ENCODE measurements at places on chromosomes 11 and 22.

DNA sequence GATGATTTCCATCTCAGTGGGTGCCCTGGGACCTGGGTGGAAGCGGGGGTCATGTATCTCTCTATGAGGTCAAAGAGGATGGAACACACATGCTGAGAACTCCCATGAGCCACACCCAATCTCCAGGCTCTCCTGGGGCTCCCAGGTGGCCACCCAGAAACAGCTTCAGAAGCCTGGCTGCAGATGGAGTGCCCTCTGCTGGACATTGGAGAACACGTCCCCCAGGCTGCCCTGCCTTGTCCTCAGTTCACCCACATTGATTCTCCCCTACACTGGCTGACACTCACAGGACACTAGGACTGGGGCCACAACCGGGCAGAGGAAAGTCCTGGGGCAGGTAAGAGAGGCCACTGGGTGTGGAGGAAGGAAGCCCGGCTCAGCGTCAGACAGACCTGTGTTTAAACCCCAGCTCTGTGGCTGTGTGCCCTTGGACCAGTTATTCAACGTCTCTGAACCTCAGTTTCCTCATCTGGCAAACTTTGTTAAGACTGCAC is 4.5 kb upstream of the NOL12 start:
- no peak for DNase-seq

DNA sequence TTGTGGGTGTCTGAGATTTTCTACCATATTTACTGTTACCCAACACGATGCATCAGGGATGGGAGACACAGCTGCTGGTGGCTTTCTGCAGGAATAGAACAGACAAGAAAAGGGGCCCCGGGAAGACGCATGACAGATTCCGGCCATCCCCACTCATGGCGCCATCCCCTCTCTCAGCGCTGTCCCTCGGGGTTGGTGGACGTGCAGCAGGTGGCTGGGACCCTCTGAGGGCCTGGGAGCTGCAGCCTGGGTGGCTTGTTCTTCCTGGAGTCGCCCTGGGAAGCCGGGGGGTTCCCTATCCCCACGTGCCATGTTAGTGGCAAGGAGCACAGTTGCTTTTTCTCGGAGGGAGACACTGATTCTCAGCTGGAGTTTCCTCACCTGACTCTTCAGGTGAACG is 1123.3 kb downstream of the BRD1 start:
- DNase-seq, result no peak

GRCh38 chr11:64876229-64876750 is 2.1 kb downstream of the EHD1 start:
- DNase-seq, result no peak

- DNase-seq, result peak; percentile 49
Observed at GRCh38 chr11:134120143-134120850, 51.4 kb downstream of the JAM3 start.

DNA sequence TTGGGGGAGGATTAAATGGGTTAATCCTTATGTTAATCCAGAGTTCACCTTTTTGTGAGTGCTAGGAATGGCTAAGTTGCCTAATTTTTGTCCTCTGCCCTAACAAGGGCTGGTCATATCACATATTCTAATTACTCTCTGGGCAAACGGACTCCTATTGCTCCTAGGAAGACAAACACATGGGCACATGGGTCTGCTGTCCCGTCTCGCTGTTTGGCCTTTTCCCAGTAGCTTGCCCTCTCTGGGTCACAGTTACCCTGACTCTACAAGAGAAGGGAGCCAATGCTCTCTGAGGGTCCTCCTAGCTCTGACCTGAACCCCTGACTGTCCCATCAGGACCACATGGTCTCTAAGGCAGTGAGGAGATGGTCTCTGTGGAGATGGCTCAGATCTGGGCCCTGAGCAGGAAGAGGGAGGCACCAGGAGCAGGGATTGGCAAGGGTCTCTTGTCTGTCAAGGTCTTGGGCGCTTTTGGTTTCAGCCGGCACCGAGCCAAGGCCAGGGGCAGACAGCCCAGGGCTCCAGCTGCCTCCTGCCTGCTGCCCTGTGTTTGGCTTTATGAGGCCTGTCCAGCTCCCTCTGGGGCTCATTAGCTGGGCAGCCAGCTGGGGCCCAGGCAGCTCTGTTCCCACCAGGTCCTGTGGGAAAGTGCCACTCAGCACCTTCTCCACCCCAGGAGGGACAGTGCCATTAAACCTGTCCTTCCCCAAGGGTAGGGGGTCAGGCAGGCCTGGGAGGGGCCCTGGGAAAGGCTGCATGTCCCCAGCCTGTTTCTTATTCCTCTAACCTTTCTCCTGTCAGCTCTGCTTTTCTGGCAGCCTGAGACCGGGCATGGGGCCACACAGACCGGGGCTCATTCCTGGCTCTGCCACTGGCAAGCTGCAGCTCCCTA is 559.9 kb downstream of the MN1 start:
- no peak for DNase-seq

DNA sequence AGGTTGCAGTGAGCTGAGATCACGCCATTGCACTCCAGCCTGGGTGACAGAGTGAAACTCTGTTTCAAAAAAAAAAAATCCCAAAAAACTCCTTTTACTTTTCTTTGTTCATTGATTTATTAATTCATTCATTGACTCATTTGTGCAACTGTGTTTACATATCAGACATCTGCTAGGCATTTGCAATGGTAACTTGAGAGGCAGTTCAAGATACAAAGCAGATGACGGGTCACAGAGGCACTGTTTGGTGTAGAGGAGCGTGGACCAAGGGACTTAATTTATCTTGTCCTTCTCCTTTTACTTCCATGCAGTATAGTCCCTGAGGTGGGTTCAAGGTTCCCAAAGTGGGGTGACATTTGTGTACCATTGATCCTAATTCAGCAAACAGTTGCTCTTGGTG is 71.4 kb downstream of the KIAA1671 start:
- DNase-seq, result no peak

GRCh38 chr11:86926975-86927374 is 28.2 kb downstream of the FZD4 start:
- no peak for DNase-seq

- DNase-seq, result no peak
Observed at GRCh38 chr22:46770151-46770641, 7.7 kb downstream of the TBC1D22A start.

GRCh38 chr11:28834877-28835276 is 726.7 kb downstream of the METTL15 start:
- DNase-seq, result no peak

DNA sequence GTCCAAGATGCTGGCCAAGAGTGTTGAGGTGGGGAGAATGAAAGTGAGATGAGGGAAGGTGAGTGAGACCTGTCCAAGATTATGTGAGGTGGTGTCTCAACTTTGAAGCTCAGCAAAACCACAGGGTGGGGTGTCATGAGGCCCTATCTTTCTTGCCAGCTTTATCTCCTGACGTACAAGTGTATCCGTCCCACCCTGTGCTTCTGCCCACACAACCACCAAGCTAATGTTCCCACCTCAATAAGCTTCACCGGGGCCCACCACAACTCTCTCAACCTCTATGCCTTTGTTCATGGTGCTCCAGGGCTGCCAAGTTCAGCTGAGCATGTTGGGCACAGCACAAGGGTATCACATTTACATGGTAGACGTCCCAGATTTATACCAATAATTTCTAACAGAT is 7.1 kb upstream of the TPST2 start:
- DNase-seq, result no peak

- DNase-seq, result no peak
Observed at GRCh38 chr11:9972989-9973388, 309.1 kb downstream of the SWAP70 start.

DNA sequence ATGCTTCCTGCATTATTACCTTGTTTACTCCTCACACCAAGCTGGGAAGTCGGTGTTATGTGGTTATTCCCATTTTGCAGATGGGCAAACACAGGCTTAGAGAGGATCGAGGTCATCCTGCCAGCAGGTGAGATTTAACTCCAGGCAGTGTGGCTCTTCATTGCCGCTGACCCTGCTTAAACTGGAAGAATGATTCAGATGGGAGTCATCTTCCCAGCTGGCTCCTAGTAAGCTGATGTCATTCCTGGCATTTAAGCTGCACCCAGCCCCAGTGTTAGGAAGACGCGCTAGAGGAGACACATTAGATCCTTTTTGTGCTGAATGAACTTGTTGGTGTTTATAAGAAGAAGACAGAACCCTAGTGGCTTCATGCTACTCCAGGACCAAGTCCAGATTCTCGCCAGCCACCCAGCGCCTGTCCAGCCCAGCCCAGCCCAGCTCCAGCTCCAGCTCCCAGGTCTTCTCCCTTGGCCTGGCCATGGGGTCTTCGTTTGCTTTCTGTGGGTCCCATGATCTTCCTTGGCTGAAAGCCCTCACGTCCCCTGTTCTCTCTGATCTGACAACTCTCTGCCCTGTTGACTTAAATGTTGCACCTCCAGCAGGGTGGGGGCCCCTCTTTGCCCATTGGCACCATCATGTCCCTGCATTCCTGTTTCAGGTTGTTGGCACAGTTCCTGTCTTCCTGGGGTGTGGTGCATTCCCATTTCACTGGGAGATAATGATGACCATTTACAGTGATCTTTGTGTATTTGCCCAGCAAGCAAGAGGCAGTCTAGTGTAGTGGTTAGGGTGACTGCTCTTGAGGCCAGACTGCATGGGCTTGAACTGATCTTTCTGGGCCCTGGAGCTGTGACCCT is 13.6 kb downstream of the PARVB start:
- peak; percentile 78 for DNase-seq

DNA sequence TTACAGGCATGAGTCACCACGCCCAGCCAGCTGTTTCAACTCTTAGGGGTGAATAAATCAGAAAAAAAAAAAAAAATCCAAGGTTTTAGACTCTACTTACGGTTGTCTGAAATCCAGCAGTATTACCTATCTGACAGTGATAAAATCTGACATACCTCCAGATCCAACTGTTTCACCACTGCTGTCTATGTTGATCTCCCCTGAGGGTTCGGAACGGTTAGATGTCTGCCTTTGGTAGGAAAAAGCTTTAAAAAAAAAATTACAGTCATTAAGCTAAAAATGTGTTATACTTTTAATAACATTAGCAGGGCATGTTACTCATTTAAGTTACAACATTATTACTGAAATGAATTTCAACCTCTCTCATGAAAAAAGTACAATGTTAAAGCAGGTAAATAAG is 21.1 kb downstream of the NCAPD3 start:
- DNase-seq, result no peak

DNA sequence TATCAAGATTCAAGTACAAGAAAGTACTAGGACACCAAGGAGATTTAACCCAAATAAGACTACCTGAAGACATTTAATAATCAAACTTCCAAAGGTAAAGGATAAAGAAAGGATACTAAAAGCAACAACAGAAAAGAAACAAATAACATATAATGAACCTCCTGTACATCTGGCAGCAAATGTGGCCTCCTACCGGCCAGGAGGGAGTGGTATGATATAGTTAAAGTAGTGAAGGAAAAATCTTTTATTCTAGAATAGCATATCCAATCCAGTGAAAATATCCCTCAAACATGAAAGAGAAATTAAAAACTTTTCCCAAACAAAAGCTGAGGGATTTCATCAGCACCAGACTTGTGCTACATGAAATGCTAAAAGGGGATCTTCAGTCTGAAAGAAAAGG is 104.7 kb upstream of the GUCY1A2 start:
- no peak for DNase-seq

- DNase-seq, result no peak
Observed at GRCh38 chr11:86608251-86608799, 64.1 kb downstream of the ME3 start.

DNA sequence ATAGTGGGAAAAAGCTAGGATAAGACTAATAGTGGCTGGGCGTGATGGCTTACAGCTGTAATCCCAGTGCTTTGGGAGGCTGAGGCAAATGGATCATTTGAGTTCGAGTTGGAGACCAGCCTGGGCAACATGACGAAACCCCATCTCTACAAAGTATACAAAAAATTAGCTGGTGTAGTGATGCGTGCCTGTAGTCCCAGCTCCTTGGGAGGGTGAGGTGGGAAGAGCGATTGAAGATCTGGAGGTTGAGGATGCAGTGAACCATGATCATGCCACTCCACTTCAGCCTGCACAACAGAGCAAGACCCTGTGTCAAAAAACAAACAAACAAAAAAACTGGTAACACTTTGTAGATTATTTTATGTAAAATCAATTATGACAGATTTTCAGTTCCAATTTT is 8.8 kb downstream of the ARHGAP42 start:
- DNase-seq, result no peak

- peak; percentile 10 for DNase-seq
Observed at GRCh38 chr11:82927264-82927880, 25.8 kb downstream of the DDIAS start.

GRCh38 chr11:122711831-122712381 is 56.4 kb downstream of the UBASH3B start:
- DNase-seq, result no peak

DNA sequence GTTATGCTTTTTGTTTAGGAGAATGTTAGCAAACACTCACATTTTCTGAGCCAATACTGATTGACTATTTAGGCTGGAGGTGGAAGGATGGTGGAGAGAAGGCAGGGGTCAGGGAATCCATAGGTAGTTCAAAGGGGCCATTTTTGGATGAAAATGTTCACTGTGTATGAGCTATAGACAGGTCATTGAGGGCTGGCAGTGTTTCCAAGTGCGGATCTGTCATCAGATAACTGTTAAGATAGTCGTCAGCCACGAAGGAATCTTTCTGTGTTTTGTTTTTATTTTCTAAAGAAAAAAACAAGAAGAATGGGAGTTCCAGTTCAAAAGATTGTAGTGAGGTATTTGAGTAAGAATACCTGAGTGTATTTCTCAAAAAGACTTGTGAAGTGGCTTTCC is 3.1 kb downstream of the KCNJ5 start:
- DNase-seq, result no peak

DNA sequence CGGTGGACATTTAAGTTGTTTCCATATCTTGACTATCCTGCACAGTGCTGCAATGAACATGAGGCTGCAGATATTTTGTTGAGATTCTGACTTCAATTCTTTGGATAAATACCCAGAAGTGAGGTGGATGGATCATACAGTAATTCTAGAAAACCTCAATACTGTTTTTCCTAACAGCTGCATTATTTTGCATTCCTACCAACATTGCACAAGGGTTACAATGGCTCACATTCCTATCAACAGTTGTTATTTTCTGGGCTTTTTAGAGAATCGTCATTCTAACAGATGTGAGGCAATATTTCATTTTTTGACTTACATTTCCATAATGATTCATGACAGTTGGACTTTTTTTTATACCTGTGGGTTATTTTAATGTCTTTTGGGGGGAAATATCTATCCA is 716.9 kb upstream of the ANO3 start:
- DNase-seq, result no peak
